Regular cardiac myocyte (primary cell): ENCODE measurements at places on chromosomes 2 and 18. TPM values are rescaled to one million over a fixed set of nuclear protein-coding genes. Genes with fewer than 3 reads are reported as not detected.

The DAPL1 gene
- not detected in 2 replicates for total RNA-seq

The HTR2B gene
- total RNA-seq: 1.9 and 13.0 TPM in 2 replicates

The ERFE gene
- 1.2 and 2.8 TPM in 2 replicates for total RNA-seq

The DSC3 gene
- under 0.01 and 0.19 TPM in 2 replicates for total RNA-seq

The RAB11FIP5 gene
- 33.0 and 41.7 TPM in 2 replicates for total RNA-seq

The CXCR4 gene
- 0.77 and 0.85 TPM in 2 replicates for total RNA-seq

The TUBA3E gene
- total RNA-seq: not detected in 2 replicates

The IL1R1 gene
- 54.1 and 136 TPM in 2 replicates for total RNA-seq

The SLC35F5 gene
- 128 and 253 TPM in 2 replicates for total RNA-seq

The CDKL4 gene
- total RNA-seq: 1.7 and 11.8 TPM in 2 replicates

The COLEC12 gene
- total RNA-seq: 5.0 and 10.1 TPM in 2 replicates

The CCDC74B gene
- total RNA-seq: 1.5 and 2.3 TPM in 2 replicates

The MFSD6 gene
- total RNA-seq: 10.7 and 21.4 TPM in 2 replicates

The ADI1 gene
- 32.4 and 52.7 TPM in 2 replicates for total RNA-seq
